ENCODE measurements at places on chromosomes 13 and 19. TPM values are rescaled to one million over a fixed set of nuclear protein-coding genes. Genes with fewer than 3 reads are reported as not detected.

Gene SHC2
- not detected for total RNA-seq

Gene SIGLECL1
- total RNA-seq: not detected

Gene UBXN6
- total RNA-seq: 32.9 TPM

Gene GNA15
- 70.9 TPM for total RNA-seq

Gene SYCN
- not detected for total RNA-seq

Gene GRAMD1A
- 227 TPM for total RNA-seq

Gene DLL3
- total RNA-seq: 0.94 TPM

Gene DIS3
- total RNA-seq: 55.0 TPM

Gene VSIG10L
- total RNA-seq: 4.6 TPM

Gene USHBP1
- 0.11 TPM for total RNA-seq

DNA sequence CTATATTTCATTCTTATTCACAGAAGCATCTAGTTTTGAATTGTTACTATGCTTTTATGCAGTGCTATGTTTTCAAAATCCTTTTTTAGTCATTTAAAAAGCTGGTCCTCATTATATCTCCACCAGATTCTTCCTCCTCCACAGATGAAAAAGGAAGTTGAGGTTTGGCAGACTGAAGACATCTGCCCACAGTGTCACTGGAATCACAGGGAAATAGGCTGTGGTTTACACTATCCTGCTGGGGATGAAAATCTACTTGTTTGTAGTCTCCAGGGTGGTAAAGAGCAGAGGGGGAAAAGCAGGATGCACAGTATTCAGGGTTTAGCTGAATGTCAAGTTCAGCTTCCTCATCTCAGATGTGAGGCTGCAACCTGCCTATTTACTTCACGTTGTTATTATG lies 351.2 kb downstream of the DNAJC15 start:
- H3K4me1 ChIP-seq: peaks cover 5% of the 10 kb centered on the region
- DNase-seq: no peak
- H3K36me3 ChIP-seq: no peaks in the 10 kb centered on the region
- no peak overlapping the region for H3K27ac ChIP-seq

- H3K27me3 ChIP-seq: no peaks in the 10 kb centered on the region
- no peak for DNase-seq
- no peak overlapping the region for H3K27ac ChIP-seq
- H3K4me1 ChIP-seq: no peaks in the 10 kb centered on the region
- H3K36me3 ChIP-seq: peaks cover 3% of the 10 kb centered on the region
Observed at GRCh38 chr19:2129486-2129885, 21.9 kb downstream of the AP3D1 start.

- peaks cover 64% of the 10 kb centered on the region for H3K36me3 ChIP-seq
- no peak overlapping the region for H3K4me3 ChIP-seq
- H3K4me1 ChIP-seq: peaks cover 16% of the 10 kb centered on the region
- DNase-seq: no peak
- no peak overlapping the region for H3K27ac ChIP-seq
Observed at GRCh38 chr19:47754206-47755064, 9.1 kb downstream of the NOP53 start.

DNA sequence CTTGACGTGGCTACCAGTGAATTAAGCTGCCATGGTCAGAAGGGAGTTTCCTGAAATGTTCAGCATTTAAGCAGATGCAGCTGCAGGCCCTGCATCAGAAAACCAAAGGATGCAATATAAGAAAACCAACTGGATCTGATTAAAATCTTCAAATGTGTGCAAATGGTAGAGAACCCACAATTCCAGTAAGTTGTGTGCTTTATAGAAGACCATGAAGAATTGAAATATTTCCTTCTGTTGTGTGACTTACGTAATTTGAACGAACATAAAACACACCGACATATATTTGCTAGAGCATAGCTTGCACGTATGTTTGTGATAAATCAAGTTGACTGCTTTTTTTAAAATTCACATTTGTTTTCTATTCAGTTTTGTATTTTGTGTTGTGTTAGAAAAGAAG lies 191.4 kb downstream of the COL4A1 start:
- no peak for DNase-seq
- H3K27ac ChIP-seq: no peak overlapping the region
- peaks cover 2% of the 10 kb centered on the region for H3K4me1 ChIP-seq

- no peak overlapping the region for H3K27ac ChIP-seq
- DNase-seq: no peak
- no peaks in the 10 kb centered on the region for H3K36me3 ChIP-seq
- no peak overlapping the region for H3K4me3 ChIP-seq
- H3K4me1 ChIP-seq: peaks cover 11% of the 10 kb centered on the region
- H3K27me3 ChIP-seq: peaks cover 6% of the 10 kb centered on the region
Observed at GRCh38 chr13:23680845-23681669, 110.8 kb downstream of the TNFRSF19 start.

GRCh38 chr13:50026788-50027473 lies 11.7 kb downstream of the KCNRG start:
- peaks cover 24% of the 10 kb centered on the region for H3K36me3 ChIP-seq
- no peak overlapping the region for H3K4me3 ChIP-seq
- peaks cover 3% of the 10 kb centered on the region for H3K4me1 ChIP-seq
- no peak for DNase-seq

GRCh38 chr19:295687-296370 lies 4.6 kb upstream of the PLPP2 start:
- no peak overlapping the region for H3K4me3 ChIP-seq
- DNase-seq: no peak
- H3K27ac ChIP-seq: no peak overlapping the region
- peaks cover 26% of the 10 kb centered on the region for H3K27me3 ChIP-seq

DNA sequence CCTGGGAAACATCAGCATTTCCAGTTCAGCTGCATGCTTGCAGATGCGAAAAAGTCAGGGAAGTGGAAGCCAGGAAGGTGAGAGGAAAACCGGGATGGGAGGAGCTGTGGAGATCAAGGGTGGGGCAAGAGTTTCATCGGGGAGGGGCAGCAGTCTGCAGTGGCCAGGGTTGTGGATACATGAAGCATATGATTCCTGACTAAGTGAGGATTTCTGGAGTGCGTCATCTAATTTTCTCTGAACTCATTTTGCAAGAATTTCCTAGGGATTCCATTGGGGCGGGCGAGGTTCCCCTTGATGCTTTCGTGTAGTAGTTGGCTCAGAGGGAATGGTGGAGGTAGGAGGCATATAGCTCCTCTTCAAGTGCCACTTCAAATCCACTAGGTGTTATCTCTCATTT lies 344.1 kb upstream of the TMTC4 start:
- no peak for DNase-seq
- H3K36me3 ChIP-seq: no peaks in the 10 kb centered on the region
- H3K4me1 ChIP-seq: no peaks in the 10 kb centered on the region
- no peak overlapping the region for H3K27ac ChIP-seq

DNA sequence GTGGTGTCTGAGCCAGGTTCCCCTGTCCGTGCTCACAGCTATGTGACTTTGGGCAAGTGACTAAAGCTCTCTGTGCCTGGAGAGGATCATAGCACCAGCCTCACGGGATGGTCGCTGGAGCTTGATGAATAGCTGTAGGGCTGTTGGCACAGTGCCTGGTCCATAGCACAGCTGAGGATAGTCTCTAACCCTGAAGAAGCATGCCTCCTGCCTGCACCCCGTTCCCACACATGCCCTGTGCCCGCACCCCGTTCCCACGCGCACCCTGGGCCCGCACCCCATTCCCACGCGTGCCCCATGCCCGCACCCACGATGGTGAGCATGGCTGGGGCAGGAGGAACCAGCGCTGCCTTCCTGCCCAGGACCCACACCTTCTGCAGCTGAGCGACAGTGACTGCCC lies 63.7 kb upstream of the F7 start:
- no peak for DNase-seq
- peaks cover 5% of the 10 kb centered on the region for H3K36me3 ChIP-seq
- H3K27ac ChIP-seq: no peak overlapping the region
- no peaks in the 10 kb centered on the region for H3K4me1 ChIP-seq
- H3K27me3 ChIP-seq: no peaks in the 10 kb centered on the region
